ENCODE measurements at places on chromosomes 1 and 21.

- peak; percentile 88 for DNase-seq
Observed at GRCh38 chr1:153545067-153546055, at the start of gene S100A4. S100A4 (minus strand) TSS chr1:153545806; CDS start chr1:153544794, 1,012 bp downstream.

GRCh38 chr1:22349362-22350043 is 102.1 kb upstream of the ZBTB40 start:
- DNase-seq, result no peak

GRCh38 chr1:233496993-233497392 is 116.9 kb upstream of the KCNK1 start:
- DNase-seq, result no peak

DNA sequence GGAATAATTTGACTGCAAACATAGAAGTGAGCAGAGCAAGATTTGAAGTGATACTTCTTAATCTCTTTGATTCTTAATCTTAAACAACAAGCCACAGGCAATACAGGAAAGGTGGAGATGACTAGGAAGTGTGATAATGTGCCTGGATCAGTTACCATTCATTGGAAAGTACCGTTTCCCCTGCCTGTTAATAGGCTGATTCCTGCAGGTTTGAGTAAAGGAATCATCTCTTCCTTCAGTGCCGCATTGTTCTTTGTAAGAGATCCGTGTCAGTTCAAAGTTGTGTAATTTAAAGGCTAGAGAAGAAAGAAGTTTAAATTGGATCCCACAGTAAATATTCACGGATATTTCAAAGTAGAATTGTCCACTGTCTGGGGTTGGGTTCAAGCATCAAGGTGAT is 43.5 kb upstream of the BCL10 start:
- DNase-seq, result no peak

DNA sequence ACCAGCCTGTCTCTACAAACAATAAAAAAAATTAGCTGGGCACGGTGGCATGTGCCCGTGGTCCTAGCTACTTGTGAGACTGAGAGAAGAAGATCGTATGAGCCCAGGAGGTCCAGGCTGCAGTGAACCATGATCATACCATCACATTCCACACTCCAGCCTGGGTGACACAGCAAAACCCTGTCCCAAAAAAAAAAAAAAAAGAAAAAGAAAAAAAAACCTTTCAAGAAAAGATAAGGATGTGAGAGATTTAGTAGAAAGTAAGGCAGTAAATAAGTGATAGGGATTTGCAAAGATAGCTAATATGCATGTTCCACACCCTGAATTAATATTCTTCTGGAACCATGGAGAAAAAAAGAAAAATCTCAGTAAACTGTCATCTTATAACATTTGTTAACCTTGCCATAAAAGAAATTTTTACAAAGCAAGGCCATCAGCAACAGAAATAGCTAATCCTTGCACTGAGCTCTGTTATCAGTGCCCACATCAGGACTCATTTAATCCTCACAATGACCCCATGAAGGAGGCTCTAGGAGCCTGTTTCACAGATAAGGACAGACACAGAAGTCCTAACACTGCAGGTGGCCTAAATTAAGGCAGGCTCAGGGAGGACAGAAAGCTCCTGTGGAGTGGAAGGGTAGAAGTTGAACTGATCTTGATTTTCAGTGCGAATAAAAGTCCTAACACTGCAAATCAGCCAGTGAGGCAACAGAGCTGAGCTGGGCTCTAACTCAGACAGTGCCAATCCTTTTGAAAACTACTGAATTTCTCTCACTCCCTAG is 7.6 kb downstream of the GNB1 start:
- no peak for DNase-seq

- DNase-seq, result no peak
Observed at GRCh38 chr1:19443326-19443725, 42.0 kb downstream of the CAPZB start.

- DNase-seq, result peak; percentile 21
Observed at GRCh38 chr1:15046487-15047165, 106.9 kb upstream of the TMEM51 start.

- DNase-seq, result no peak
Observed at GRCh38 chr21:22791986-22792560, 1793.9 kb downstream of the NCAM2 start.

GRCh38 chr1:226602186-226603021 is 53.8 kb downstream of the STUM start:
- DNase-seq, result no peak

DNA sequence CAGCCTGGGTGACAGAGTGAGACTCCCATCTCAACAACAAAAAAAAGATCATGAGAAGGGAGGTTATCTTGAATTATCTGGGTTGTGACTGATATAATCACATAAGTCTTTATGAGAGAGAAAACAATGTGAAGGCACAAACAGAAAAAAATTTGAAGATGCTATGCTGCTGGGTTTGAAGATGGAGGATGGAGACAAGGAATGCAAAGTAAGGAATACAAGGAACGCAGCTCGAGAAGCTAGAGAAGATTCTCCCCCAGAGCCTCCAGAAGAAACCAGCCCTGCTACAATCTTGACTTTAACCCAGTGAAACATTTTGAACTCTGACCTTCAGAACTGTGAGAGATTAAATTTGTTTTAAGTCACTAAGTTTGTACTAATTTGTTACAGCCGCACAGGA is 15.1 kb downstream of the EVI5 start:
- no peak for DNase-seq

- no peak for DNase-seq
Observed at GRCh38 chr1:24177161-24177560, 9.9 kb downstream of the IFNLR1 start.

DNA sequence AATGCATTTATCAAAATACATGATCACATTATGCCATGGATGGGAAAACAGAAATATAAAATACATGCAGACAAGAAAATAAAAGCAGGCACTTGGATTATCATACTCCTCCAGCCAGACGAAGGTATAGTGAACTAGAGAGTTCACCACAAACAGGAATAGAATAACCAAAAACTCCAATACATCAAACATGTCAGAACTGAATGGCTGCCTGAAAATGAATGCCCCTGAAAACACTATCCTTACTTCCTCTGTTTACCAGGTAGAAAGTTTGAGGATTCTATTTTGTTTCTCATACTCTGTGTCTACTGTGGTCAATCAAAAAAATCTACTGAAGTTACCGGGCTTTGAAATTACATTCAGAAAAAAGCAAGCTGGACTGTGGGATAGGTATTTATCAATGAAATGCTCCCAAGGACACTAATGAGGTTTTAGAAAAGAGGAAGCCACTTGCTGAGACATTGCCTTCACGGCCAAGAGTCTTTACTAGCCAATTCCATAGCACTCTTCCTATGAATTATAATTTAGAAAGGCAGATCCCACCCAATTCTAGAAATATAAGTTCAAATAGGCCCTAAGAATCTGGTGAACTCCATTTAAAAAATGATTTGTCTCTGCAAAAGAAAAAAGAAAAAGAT is 197.7 kb downstream of the SMYD3 start:
- no peak for DNase-seq

GRCh38 chr21:34639882-34640788 is 25.2 kb upstream of the RCAN1 start:
- DNase-seq, result peak; percentile 2

- DNase-seq, result no peak
Observed at GRCh38 chr1:16386454-16387113, 19.5 kb downstream of the SZRD1 start.

DNA sequence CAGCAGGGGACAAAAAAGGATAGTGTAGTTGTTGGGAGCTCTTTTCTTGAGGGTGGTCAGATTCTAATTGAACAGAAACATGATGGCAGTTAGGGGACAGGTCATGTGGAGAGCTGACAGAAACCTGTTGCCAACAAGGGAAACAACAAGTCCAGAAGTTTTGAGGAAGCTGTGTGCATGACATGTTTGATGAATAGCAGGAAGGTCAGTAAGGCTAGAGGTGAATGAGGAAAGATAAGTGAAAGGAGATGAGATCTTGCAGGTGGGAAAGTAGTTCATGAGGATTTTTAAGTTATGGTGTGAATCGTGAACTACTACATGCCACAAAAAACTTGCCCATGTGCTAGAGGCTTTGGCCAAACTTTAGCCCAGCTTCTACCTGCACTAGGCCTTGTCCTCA is 1817.4 kb downstream of the MRPL39 start:
- no peak for DNase-seq

GRCh38 chr1:179310721-179311120 is 17.1 kb downstream of the SOAT1 start:
- DNase-seq, result no peak

DNA sequence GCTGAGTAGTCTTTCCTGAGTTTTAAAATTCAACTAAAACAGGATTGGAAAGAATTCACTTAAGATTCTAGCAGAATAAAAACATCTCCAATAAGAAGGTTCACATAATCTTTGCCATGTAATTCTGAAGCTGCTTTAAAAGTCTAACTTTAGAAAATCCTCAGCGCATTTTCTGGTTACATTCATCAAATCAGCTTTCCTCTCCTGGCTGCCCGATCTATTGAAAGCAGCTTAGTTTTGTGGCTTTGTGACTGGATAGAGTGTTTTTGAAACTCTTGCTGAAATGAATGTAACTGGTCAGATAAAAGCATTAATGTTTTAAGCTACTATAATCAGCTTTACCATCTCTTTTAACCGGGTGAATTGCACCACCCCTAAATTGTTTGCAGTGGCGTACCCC is 66.8 kb downstream of the DOP1B start:
- no peak for DNase-seq

DNA sequence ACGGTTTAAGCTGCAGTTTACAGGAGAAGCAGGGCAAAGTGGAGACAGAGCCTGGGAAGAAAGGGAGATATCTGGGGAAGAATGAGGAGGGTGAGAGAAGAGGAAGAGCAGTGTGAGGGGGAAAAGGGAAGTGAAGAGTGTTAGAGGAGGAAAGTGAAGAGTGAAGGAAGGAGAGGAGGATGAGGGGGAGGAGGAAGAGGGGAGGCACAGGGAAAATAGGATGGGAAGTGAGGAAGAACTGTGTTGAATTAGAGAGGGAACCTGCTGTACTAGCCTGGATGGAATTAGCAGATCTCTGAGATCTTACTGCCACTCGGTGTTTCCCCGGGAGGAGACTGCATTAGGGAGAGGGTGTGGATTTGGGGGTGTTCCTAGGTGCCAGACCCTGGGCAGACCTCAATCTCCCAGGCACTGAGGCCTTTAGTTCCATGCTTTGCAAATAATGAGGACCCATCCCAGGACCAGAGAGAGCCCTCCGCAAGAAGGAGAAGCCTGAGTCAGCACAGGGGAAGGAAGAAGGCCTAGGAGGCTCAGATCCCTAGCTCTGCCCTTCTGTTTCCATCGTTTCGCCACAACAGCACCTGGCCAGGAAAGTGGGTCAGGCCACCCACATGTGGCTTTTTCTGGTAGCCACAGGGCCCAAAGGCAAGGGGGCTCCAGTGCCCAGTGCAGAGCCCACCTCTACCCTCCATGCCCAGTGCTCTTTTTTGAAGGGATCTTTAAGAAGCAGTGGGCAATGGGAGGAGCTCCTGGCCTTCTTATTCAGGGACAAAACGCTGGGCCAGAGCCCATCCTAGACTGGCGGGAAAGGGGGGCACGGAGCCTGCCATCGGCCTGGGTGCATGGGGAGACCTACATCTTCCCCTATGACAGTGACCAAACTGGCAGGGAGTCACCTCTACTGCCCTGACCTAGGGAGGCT is 2.0 kb downstream of the LRRN2 start:
- no peak for DNase-seq

DNA sequence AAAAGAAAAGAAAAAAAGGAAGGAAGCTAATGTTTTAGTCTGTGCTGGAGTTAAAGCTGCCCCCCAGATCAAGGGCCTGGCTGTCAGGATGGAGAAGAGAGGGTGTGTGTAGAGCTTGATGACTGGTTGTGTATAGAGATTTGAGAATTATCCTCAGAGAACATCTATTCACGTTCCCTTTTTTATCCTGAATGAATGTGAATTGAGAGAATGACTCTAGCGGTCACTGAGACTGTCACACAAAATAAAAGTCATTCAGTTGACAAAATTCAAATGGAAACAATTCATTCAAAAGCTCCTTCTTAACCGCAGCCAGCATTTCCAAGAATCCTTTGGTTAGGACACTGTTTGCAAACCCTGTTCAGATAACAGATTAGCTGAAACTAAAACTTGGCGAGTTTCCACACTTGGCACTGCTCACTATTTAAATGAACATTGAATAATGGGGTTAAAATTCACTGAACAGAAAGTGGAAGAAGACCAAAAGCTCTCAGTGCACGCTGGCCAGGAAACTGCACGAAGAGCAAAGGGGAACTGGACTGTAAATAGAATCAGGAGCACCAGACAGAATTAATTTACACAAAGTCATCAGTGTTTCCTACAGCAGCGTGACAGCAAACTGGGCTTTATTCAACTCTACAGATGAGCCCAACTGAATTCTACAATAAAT is 13.6 kb upstream of the FAM89A start:
- no peak for DNase-seq

- no peak for DNase-seq
Observed at GRCh38 chr1:32709476-32709875, 6.9 kb upstream of the SYNC start.

DNA sequence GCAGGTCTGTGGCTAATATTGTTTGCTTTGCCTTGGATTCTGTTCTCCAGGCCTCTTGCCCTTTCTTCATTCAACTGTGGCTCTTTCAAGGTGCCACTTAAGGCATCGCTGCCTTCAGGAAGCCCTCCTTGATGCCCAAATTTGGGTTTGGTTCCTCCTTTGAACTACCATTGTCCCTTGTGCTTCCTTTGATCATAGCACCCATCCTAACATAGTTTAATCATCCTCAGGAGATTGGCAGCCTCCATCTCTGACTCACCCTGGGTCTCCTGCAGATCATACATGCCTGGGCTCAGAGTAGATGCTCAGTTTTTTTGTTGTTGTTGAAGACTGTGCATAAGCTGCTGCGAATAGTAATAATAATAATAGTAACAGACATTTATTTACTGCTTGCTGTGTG is 54.4 kb upstream of the ACOT11 start:
- DNase-seq, result no peak

- DNase-seq, result peak; percentile 60
Observed at GRCh38 chr1:110106013-110106941, 6.0 kb upstream of the UBL4B start.

DNA sequence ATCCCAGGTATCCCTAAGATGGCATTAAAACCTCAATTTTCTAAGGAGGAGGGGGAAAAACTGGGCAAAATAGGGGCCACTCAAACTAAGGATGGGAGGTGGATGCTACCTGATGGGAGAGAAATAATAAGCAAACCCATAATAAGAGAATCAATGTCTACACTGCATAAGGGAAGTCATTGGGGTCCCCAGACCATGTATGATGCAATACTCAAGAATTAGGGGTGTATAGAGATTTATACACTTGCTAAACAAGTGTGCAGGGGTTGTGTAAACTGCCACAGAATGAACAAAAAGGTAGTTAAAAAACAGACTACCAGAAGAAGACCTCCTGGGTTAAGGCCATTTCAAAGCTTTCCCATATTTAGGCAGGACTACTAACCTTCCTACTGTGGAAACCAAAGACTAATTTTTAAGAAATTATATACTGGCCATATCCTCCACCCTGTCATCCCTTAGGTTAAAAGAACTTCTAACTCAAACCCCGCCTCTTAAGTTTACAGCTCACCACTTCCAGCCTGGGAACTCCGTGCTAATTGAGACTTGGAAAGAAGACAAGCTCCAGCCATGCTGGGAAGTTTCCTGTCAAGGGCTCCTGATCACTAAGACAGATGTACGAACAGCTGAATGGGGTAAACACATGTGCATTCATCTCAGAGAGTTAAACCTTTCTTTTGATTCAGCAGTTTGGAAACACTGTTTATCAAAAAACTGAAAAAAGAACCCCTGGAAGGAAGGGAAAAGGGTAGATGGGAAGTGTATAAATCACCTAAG is 64.4 kb upstream of the TLR5 start:
- DNase-seq, result no peak

- peak; percentile 27 for DNase-seq
Observed at GRCh38 chr1:119327450-119328155, 41.0 kb upstream of the HAO2 start.

GRCh38 chr1:167344112-167344511 is 123.4 kb downstream of the POU2F1 start:
- no peak for DNase-seq

- DNase-seq, result no peak
Observed at GRCh38 chr1:222786121-222786520, 28.7 kb upstream of the DISP1 start.

Measured in CD4-positive, alpha-beta T cell (primary cell).